ENCODE measurements at places on chromosomes 3 and 15.

DNA sequence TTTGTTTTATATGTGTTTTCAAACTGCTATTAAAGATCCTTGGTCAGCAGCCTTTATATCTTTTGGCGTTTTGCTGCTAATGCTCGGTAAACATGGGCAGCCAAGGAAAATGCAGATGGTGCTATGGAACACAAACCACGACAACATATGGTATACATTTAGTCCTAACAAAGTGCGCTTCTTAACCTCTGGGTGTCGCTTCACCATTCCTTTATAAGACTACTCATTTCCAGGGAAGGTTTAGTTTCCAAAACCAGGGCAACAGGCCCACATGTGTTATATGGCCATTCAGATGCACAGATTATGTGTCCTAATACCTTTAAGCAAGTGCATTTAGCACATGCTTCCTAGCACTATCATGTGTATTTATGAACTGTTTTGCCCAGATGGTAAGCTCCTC lies 14.7 kb downstream of the SHOX2 start:
- peak; percentile 52 for DNase-seq

DNA sequence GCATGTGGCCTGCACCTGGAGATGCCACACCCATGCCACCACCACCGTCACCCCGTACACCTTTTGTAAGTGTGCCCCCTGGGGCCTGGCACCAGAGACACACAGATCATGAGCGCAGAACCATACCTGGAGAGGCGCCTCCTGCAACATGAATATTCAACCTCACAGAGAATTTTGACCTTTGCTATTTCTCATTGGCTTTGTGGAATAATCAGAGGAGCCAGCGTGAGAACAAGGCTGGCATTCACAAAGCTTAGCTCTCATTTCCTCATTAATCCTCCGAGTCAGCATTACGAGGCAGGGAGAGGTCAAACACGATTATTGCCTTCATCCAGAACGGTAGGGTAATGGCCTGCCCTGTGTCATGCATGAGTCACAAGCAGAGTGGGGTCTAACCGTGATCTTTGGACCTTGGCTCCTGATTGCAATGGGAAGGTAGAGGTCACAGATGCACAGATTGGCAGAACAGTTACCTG lies 73.0 kb upstream of the POMGNT2 start:
- DNase-seq = no peak

DNA sequence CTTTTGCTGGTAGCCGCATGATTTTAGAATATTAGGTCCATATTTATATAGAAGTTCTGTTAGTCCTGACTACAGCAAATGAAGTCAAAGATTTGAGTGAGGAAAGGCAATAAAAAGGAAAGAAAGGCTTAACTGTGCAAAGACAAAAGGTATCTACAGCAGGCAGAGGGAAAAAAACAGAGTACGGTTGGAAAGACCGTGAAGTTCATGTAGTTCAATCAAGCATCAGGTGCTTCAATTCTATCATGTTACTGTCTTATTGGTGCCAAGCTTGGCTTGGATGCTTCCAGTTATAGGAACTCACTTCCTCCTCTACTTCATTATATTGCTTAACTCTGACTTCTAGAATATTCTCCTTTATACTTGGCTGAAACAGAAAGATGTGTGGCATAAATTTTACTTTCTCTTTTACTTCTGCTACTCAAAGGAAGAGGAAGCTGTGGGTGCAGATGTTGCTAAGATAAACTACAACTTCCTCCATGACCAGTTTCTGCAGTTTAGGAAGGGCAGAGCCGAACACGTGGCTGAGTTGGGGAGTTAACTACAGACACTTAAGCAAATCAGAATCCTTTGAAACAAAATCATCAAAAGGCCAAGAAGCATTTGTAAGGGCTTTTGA lies 72.6 kb upstream of the ZBED2 start:
- DNase-seq = peak; percentile 91

GRCh38 chr15:38539008-38539343 lies 25.6 kb downstream of the RASGRP1 start:
- DNase-seq = no peak

DNA sequence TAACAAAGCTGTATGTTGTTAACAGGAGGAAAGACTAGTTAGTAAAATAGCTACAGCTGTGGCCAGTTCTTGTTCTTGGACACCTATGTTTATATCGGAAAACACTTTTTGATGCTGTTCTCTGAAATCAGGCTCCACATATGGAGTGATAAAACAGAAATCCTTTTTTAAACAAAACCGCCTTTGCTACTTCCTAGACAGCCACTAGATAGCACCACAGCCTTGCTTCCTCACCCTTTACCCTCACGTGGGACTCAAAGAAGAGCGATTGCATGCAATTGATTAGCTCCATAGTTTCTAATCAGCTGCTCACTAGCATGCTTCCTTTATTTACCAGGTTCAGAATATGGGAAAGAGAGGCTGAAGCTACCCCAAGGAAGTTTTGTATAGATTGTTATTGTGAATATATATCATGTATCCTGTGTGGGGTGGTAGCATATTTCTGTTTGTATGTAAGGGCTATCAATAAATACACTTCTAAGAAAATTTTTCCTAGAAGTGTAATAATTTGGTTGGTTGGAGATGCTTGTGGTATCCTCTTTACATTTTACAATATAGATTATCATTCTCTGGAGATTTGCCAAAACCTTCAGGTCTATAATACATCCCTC lies 4.3 kb upstream of the MTFMT start:
- peak; percentile 81 for DNase-seq

DNA sequence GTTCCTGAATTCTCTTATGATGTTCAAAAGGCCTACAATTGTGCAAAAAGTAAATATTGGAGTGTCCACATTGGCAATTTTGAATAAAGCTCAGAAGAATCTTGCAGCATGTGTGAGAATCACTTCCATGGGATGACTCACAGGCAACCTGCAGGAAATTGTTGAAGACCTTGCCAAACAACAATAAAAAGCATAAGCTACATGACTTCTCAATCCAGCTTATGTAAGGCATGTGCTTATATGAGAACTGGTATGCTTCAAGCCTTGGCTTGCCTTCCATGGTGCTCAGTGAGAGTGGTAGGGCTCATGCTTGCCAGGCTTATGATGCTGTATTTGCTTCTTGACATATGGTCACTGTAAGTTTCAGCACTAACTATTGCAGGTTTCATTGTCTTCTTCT lies 18.4 kb upstream of the BCHE start:
- no peak for DNase-seq

- no peak for DNase-seq
Measured at GRCh38 chr15:83998486-83998885, 237.1 kb upstream of the GOLGA6L4 start.

All from hematopoietic multipotent progenitor cell treated with erythropoietin and hydrocortisone succinate and interleukin-3 and kit ligand, for 6 days (in vitro differentiated cells).